ENCODE measurements at places on chromosomes 11 and 22.

GRCh38 chr11:57424792-57425564 lies 1.9 kb downstream of the SLC43A3 start:
- H3K4me3 ChIP-seq, result peak overlapping the region; percentile 14
- DNase-seq, result peak; percentile 61
- H3K4me1 ChIP-seq, result peaks cover 23% of the 10 kb centered on the region
- H3K36me3 ChIP-seq, result no peaks in the 10 kb centered on the region
- H3K27me3 ChIP-seq, result no peaks in the 10 kb centered on the region
- H3K27ac ChIP-seq, result peak overlapping the region; percentile 59

DNA sequence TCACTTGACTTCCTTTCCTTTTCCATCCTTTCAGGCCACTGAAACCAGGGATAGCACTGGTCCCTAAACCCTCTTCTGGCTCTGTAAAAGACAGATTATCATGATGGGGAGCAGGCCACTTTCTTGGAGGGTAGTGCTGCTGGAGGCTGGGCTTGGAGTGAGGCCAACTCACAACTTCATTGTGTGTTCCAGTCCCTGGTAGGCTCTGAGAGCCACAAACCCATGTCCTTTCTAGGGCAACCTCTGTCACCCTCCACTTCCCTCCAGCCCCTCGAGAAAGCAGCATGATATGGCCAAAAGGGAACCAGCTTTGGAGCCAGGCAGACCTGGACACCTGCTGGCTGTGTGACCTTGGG lies 2.3 kb downstream of the TKFC start:
- no peaks in the 10 kb centered on the region for H3K36me3 ChIP-seq
- no peaks in the 10 kb centered on the region for H3K27me3 ChIP-seq
- no peak for DNase-seq
- H3K27ac ChIP-seq, result no peak overlapping the region
- no peak overlapping the region for H3K4me3 ChIP-seq

GRCh38 chr22:44195189-44195871 lies 14.6 kb downstream of the PARVG start:
- peak; percentile 23 for DNase-seq
- H3K4me3 ChIP-seq, result no peak overlapping the region
- H3K36me3 ChIP-seq, result no peaks in the 10 kb centered on the region
- H3K27me3 ChIP-seq, result peaks cover 25% of the 10 kb centered on the region
- no peak overlapping the region for H3K27ac ChIP-seq

- no peaks in the 10 kb centered on the region for H3K4me1 ChIP-seq
- no peak overlapping the region for H3K4me3 ChIP-seq
- H3K27ac ChIP-seq, result no peak overlapping the region
- no peak for DNase-seq
- H3K27me3 ChIP-seq, result peaks cover 58% of the 10 kb centered on the region
- H3K36me3 ChIP-seq, result no peaks in the 10 kb centered on the region
These were observed 3.6 kb downstream of the TRIM29 start for GRCh38 chr11:120134106-120134930.

DNA sequence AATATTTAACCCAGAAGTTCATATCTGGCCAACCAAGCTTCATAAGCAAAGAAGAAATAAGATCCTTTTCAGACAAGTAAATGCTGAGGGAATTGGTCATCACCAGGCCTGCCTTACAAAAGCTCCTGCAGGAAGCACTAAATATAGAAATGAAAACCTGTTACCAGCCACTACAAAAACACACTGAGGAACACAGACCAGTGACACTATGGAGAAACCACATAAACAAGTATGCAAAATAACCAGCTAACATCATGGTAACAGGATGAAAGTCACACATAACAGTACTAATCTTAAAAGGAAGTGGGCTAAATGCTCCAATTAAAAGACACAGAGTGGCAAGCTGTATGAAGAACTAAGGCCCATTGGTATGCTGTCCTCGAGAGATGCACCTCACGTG lies 311.4 kb downstream of the DYNC2H1 start:
- no peaks in the 10 kb centered on the region for H3K36me3 ChIP-seq
- peak overlapping the region; percentile 43 for H3K27ac ChIP-seq
- DNase-seq, result peak; percentile 38
- no peak overlapping the region for H3K4me3 ChIP-seq

- peak overlapping the region; percentile 47 for H3K27ac ChIP-seq
- H3K36me3 ChIP-seq, result no peaks in the 10 kb centered on the region
- H3K27me3 ChIP-seq, result no peaks in the 10 kb centered on the region
- peak; percentile 92 for DNase-seq
These were observed 48.9 kb downstream of the TRIOBP start for GRCh38 chr22:37745548-37746365.

- H3K4me3 ChIP-seq, result no peak overlapping the region
- H3K27me3 ChIP-seq, result no peaks in the 10 kb centered on the region
- DNase-seq, result no peak
- H3K36me3 ChIP-seq, result no peaks in the 10 kb centered on the region
- H3K4me1 ChIP-seq, result no peaks in the 10 kb centered on the region
These were observed 376.4 kb downstream of the BRD1 start for GRCh38 chr22:49451070-49451840.

DNA sequence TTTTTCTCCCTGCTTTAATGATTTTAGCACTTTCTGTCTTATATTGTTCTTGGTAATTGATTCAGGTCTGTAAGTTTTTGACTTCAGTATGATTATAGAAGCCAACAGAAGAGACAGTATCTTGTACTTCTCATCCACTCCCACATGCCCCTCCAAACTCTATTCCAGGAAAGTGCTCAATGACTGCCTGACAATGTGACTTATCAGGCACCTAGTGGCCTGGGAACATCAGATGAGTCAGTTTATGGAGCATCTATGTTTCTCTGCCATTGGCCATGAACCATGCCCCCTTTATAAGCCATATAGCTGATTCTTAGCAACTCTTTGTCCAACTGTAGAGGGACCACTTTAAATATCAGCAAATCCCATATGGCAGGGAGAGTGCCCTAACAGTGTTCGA lies 179.2 kb upstream of the MTMR2 start:
- H3K27me3 ChIP-seq, result no peaks in the 10 kb centered on the region
- H3K36me3 ChIP-seq, result no peaks in the 10 kb centered on the region
- H3K4me1 ChIP-seq, result no peaks in the 10 kb centered on the region
- DNase-seq, result no peak
- no peak overlapping the region for H3K4me3 ChIP-seq

- peak overlapping the region; percentile 91 for H3K4me3 ChIP-seq
- no peaks in the 10 kb centered on the region for H3K27me3 ChIP-seq
- H3K27ac ChIP-seq, result peak overlapping the region; percentile 97
- peaks cover 4% of the 10 kb centered on the region for H3K36me3 ChIP-seq
- peaks cover 19% of the 10 kb centered on the region for H3K4me1 ChIP-seq
These were observed 1.2 kb upstream of the ZFP91 start for GRCh38 chr11:58577555-58578135.

Measured in MM.1S (cell line).